Ovary (tissue), 10 donors: ENCODE measurements at places on chromosomes 5 and 9.

DNA sequence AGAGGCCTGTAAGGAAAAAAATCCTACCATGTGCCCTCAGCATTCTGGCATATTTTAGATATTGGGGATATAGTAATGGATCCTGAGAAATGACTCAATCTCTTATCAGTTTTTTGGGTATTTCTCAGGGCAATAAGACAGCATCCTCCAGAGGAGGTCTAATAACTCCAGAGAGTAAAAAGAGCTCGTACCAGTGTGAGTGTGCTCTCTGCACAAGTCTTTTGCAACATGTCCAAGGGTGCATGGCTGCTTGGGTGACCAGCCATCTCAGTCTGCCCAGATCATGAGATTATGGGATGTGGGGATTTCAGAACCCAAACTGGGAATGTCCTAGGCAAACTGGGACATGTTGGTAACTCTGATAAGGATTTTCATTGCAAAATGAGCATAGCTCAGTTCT, 15.3 kb downstream of the ASPN start:
- no peaks in the 10 kb centered on the region for H3K27me3 ChIP-seq
- H3K27ac ChIP-seq: no peak overlapping the region
- H3K36me3 ChIP-seq: no peaks in the 10 kb centered on the region
- H3K4me3 ChIP-seq: no peak overlapping the region

GRCh38 chr5:126984632-126985031, 45.7 kb downstream of the MARCHF3 start:
- H3K36me3 ChIP-seq: no peaks in the 10 kb centered on the region
- no peak for DNase-seq
- peaks cover 5% of the 10 kb centered on the region for H3K4me1 ChIP-seq
- H3K27ac ChIP-seq: no peak overlapping the region

GRCh38 chr9:78781681-78782080, 484.8 kb downstream of the PSAT1 start:
- H3K4me3 ChIP-seq: no peak overlapping the region
- no peaks in the 10 kb centered on the region for H3K36me3 ChIP-seq
- H3K27me3 ChIP-seq: no peaks in the 10 kb centered on the region
- DNase-seq: no peak

DNA sequence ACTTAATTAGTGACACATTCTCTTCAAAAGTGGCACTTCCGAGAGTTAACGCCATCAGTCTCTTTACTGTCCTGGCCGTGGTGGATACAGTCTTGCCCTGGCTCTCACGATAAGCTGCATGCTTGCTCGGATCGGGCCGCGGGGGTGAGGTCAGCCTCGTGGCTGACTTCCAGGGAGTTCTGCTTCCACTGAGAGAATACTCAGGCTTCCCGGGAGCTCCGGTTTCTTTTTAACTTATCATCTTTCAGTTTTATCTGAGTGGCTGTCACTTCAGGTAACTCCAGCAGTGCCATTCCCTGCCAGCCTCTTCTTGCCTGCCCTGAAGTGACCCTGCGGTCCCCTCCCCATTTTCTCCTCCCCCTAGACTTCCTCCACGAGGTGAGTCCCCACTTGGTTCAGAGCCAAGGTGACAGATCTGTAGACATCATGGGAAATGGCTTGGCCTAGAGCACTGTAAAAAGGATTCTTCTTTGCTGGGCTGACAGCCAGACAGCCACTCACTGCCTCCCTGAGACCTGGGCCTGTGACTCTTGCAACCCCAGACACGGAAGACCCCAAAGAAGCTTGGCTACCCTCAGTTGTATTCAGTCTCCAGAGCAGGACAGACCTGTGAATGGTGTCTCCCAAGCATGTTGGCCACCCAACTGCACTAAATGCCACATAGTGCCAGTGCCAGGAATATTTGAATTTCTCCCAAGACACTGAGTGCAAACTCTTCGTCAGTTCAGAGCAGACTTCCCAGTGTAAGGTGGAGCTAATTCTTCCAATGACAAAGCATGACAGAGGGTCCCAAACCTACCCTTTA, 95.1 kb downstream of the DAPK1 start:
- no peaks in the 10 kb centered on the region for H3K27me3 ChIP-seq
- no peak overlapping the region for H3K4me3 ChIP-seq
- no peaks in the 10 kb centered on the region for H3K36me3 ChIP-seq
- no peak overlapping the region for H3K27ac ChIP-seq
